ENCODE measurements at places on chromosomes 11 and 22.

GRCh38 chr11:29231586-29231985 is 785.2 kb downstream of the KCNA4 start:
- DNase-seq: no peak

GRCh38 chr11:22477312-22477711 is 139.1 kb downstream of the SLC17A6 start:
- no peak for DNase-seq

DNA sequence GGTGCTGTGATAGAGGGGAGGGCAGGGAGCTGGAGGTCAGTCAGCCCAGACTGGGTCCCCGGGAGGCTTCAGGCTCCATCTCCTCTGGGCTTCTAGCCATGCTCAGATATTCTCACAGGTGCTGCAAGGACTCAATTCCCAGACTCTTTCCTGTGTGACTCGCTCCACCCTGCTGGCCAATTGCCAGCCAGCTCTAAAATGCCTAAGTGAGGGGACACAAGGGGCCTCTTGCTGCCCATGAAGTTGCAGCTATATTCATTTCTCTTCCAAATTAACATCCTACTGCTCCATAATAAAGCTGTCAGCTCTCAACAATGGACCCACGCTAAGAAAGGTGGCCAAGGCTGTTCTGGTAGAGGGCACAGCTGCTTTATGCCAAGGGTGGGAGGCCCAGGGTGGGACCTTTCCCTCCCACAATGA is 101.5 kb downstream of the PLEKHA7 start:
- no peak for DNase-seq

- no peak for DNase-seq
Measured at GRCh38 chr11:44936525-44936924, 14.2 kb downstream of the TP53I11 start.

DNA sequence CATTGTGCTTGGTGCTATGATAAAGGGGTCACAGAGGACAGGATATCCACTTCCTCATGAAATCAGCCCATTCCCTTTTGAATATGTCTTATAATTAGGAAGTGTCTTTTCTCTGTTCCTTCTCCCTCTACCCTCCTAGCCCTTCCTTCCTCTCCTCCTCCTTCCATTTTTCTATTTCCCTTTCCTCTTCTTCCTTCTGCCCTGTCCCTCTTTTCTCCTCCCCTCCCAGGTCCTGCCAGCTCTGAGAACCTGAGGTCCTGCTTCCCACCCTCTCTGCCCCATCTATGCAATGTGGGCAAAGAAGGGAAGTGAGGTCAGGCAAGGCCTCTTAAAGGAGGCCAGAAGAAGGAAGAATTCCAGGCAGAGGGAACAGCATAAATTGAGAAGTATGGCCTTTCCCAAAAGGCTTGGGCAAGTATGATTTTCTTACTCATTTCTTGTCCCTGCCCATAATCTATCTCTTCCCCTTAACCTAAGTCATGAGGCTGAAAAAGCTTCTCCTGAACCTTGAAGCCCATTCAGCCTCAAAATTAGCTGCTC is 7.7 kb upstream of the UBASH3B start:
- no peak for DNase-seq

GRCh38 chr11:105693075-105693759 is 83.3 kb downstream of the GRIA4 start:
- DNase-seq: no peak

DNA sequence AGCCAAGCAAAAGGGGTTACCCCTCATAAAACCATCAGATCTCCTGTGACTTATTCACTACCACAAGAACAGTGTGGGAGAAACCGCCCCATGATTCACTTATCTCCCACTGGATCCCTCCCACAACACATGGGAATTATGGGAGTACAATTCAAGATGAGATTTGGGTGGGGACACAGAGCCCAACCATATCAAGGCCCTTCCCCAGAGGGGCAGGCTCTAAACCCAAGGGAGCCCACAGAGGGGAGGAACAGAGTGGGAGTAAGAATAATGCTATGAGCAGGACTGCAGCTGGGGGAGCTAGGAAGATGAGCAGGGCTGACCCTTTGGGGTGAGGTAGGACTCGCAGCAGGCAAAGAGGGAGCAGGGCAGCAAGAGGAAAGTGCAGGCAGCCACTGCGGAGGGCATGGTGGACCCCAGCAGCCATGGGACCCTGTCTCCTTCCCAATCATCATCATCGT is 59.3 kb downstream of the CD82 start:
- DNase-seq: no peak

- no peak for DNase-seq
Measured at GRCh38 chr22:29860006-29860766, 22.1 kb upstream of the ASCC2 start.

- DNase-seq: peak; percentile 60
Measured at GRCh38 chr11:58628446-58628845, 6.0 kb downstream of the CNTF start.

DNA sequence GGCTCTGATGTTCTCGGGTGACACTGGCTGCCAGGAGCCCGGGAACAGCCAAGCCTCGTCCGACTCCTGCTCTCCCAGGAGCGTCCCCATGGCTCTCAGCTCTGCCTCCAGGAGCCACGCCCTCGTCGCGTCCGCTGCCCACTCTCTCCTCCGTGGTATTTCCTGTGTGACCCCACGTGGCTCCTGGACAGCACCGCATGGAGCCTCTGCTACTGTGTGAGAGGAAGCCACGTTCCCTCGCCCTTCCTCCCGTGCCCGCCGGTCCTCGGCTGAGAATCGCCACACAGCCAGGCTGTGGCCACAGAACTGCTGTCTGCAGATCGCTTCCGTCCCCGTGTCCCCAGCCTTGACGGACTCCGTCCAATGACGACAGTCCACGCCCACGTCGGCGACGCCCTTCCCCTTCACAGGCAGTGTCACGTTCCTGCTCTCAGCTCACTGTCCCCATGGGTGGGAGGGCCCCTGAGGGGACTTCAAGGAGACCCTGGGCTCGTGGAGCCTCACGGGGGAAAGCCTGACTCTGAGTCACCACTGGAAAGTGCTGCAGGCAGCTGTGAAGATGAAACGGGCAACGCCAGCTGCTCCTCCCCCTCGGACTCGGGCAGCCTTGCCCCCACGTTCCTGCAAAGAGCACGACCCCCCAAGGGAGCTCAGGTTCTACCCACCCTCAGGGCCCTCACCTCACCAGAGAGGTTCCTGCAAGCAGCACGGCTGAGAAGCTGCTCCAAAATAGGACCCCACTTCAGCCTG is 458.5 kb downstream of the BRD1 start:
- DNase-seq: no peak

DNA sequence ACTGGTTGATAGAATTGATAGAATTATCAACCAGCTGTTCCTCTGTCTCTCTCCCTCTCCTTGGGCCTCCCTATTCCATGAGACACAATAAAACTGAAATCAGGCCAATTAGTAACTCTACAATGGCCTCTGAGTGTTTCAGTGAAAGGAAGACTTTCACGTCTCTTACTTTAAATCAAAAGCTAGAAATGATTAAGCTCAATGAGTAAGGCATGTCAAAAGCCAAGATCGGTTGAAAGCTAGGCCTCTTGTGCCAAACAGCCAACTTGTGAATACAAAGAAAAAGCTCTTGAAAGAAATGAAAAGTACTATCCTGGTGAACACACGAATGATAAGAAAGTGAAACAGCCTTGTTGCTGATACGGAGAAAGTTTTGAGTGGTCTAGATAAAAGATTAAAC is 16.6 kb downstream of the PIH1D2 start:
- no peak for DNase-seq
